Non-pigmented ciliary epithelial cell (primary cell): ENCODE measurements at places on chromosomes 12 and 14.

- no peak for DNase-seq
Measured at GRCh38 chr12:74415633-74416032, 122.0 kb upstream of the ATXN7L3B start.

GRCh38 chr14:101727611-101728366 lies 33.7 kb upstream of the PPP2R5C start:
- DNase-seq, result no peak

GRCh38 chr14:71739273-71739990 lies 192.8 kb upstream of the RGS6 start:
- DNase-seq, result no peak

DNA sequence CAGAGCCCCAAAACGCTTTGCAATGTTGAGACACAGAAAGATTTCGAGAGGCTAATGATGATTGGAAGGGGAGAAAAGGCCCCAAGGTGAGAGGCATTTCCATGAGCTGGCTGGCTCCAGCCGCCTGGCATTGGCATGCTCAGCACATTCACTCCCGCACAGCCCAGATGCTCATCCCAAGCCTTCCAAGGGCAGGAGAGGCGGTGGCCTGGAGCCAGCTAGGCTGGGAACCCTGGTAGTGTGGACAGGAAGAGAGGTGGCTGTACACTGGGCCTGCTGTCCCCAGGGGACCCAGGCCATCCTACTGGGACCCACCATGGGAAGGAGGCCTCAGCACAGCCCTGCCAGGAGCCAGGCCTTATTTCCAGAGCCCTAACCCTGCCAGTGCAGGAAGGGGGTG lies 72.2 kb downstream of the SPTB start:
- no peak for DNase-seq

- peak; percentile 71 for DNase-seq
Measured at GRCh38 chr12:29743801-29744200, 39.9 kb downstream of the TMTC1 start.

- no peak for DNase-seq
Measured at GRCh38 chr12:112979041-112979680, 842 bp downstream of the OAS2 start.

- DNase-seq, result no peak
Measured at GRCh38 chr12:108231109-108231905, 102.2 kb downstream of the WSCD2 start.

GRCh38 chr12:98696036-98696646 lies 51.1 kb downstream of the APAF1 start:
- no peak for DNase-seq

- no peak for DNase-seq
Measured at GRCh38 chr12:57579677-57580465, 11.1 kb upstream of the PIP4K2C start.

- DNase-seq, result no peak
Measured at GRCh38 chr14:23694085-23694948, 58.2 kb downstream of the DHRS2 start.

DNA sequence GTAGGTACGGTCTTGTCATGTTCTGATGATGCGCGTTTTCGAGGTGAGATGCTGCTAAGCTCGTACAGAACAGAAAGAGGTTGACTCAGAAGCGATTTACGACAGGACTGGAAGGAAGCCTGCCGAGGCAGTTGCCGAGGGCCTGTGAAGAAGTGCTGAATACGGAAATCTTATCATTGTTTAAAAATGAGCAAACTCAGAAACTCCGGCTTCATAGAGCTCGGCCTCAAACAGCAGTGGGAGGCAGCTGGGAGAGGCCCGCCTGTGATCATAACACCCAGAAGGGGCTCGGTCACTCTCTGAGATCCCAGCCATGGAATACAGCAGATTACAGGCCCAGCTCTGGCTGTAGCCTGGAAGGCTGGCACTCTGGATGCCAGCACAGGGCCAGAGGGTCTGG lies 87.4 kb downstream of the CPSF2 start:
- no peak for DNase-seq

GRCh38 chr14:25049568-25050268 lies at the start of gene STXBP6:
TSS of gene STXBP6 (minus strand) at chr14:25050147. CDS start at chr14:24974818, 75,329 bp downstream.
- DNase-seq, result no peak

GRCh38 chr14:34201909-34202637 lies 251.2 kb upstream of the EGLN3 start:
- no peak for DNase-seq

DNA sequence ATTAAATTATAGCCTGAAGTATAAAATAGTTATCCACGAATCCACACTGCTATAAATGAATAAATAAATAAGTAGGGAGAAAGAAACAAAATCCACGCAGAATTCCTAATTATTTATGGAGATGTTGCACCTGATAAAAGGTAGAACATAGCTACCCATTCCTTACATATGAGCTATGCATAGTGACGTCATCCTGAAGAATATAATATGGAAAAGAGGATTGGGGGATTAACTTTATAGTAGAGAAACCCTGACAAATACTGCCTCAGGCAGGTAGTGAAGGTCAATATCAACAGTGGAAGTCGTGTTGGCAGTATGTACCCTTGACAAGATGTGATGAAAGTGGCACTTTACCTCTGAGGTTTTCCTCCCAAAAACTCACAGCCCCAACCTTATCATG lies 82.5 kb downstream of the PLCZ1 start:
- no peak for DNase-seq

DNA sequence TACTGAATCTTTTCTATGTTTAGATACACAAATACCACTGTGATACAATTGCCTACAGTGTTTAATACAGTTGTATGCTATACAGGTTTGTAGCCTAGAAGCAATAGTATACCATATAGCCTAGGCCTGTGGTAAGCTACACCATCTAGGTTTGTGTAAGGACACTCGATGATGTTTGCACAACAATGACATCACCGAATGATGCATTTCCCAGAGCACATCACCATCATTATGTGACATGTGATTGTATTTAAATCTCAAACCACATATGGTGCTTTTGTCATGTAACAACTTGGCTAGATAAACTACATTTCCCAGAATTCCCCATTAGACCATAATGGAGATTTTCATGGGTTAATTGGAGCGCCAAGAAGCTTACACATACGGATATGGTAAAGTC lies 128.4 kb upstream of the CPNE8 start:
- no peak for DNase-seq

DNA sequence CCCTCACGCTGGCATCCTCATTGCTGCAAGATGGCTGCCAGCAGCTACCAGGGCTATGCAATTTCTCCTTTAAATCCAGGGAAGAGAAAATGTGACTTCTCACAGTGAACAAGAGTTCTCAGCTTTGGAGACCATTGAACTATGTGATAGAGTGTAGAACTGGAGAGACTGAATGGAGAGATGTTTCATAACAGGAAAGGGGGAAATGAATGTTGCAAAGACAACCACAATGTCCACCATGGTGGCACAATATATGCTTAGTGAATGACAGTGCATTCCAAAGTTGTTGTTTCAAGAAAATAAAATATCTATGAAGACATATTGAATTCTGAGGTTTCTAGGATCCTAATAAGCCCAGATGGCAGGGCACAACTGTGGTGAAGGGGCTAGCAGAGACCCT lies 13.2 kb upstream of the COCH start:
- no peak for DNase-seq

DNA sequence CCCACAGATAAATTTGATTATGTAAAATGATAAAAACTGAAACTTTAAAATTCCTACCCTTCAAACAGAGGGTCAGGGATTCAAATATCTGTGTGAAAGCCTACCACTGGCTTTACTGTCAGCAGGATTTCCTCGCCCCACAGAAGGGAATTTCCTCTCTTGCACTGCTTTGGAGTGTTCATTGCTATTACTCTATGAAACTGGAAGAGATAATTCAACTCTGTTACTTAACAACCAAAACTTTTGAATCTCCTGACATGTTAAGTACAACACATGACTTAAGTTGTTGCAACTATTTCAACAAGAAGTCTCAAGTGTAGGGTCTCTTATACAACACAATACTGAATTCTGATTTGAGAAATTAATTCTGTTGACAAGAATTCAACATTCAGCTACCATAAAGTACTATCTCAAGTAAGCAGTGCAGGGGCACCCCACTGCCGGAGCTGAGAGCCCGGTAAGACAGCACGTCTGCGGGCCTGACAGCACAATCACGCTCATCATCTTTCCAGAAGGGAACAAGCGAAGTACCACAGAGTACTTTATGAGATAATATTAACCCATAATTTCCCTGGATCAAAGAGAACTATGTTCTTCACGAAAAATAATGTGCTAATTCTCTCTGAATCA lies 22.9 kb downstream of the DICER1 start:
- DNase-seq, result no peak

DNA sequence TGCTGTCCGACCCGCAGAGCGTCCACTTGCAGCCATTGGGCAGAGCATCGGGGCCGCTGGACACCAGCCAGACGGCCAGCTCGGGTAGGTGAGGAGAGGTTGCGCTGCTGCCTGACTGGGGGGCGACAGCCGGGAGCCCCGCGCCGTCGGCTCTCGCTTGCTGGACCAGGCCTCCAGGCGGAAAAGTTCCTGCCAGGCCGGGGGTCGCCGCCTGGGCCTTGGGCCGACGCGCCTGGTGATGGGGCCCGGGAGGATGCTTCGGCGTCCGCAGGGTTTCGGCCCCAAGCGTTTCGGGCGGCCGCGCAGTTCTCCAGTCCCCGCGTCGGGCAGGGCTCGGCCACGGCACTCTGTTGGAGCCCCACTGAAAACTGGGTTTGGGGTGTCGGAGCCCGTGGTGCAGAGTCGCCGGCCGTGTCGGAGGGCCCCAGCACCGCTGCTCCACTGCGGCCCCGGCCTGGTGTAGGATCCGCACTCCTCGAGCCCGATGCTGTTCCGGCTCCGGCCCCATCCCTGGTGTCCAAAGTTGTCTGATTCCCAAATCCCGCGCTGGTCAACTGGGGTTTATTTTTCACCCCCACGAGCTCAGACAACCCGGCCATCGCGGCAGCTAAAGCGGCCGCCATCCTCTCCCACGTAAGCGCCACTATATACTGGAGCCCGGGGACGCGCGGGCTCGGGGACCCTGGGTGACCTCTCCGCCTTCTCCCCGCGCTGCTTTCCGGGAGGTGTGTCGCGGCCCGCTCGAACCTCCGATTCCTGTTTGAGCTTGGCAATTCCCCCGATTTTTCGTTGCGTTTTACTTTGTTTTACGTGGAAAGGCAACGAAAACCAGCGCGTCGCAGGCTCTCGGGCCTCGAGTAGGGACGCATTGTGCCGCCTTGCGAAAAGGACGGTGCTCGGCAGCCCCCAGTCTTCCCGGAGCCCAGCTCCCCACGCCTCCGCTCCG lies 872 bp downstream of the VSX2 start:
- no peak for DNase-seq

- no peak for DNase-seq
Measured at GRCh38 chr12:107903341-107904061, 129.0 kb downstream of the ASCL4 start.

GRCh38 chr12:46462641-46463355 lies 90.2 kb upstream of the SLC38A2 start:
- no peak for DNase-seq

- no peak for DNase-seq
Measured at GRCh38 chr12:63224396-63224795, 73.4 kb upstream of the AVPR1A start.

- DNase-seq, result no peak
Measured at GRCh38 chr12:29547151-29547632, 49.7 kb upstream of the OVCH1 start.

DNA sequence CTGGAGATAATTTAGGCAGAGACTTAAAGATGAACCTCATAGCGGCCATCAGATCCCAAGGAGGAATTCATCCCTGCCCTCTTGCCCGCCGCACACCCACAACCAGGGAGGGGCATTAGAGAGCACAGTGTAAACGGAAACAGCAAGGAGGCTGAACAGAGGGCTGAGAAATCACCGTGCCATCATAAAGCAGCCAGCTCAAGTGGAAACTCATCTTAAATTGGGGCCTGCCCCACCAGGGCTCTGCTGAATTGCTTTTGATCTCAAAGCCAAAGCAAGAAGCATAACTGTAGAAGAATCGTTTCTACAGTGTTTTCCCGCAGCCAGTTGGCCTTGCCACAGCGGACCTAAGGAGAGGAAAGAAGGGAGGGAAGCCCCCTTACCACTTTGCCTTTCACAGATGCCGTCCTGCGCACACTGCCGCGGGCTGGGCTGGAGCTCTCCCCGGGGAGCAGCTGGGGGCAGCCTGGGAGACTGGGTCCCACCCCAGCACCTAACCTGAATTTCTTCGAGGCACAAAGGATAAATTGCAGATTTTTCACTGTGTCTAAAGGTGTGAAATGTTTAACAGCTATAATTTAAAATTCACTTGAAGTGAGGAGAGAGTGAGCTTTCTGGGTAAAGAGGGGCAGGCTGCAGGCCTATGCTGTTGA lies 51.8 kb upstream of the MMP17 start:
- DNase-seq, result no peak

GRCh38 chr14:36068777-36069534 lies 107.6 kb downstream of the PTCSC3 start:
- peak; percentile 31 for DNase-seq

GRCh38 chr12:2503762-2504161 lies 291.0 kb upstream of the FKBP4 start:
- DNase-seq, result no peak

DNA sequence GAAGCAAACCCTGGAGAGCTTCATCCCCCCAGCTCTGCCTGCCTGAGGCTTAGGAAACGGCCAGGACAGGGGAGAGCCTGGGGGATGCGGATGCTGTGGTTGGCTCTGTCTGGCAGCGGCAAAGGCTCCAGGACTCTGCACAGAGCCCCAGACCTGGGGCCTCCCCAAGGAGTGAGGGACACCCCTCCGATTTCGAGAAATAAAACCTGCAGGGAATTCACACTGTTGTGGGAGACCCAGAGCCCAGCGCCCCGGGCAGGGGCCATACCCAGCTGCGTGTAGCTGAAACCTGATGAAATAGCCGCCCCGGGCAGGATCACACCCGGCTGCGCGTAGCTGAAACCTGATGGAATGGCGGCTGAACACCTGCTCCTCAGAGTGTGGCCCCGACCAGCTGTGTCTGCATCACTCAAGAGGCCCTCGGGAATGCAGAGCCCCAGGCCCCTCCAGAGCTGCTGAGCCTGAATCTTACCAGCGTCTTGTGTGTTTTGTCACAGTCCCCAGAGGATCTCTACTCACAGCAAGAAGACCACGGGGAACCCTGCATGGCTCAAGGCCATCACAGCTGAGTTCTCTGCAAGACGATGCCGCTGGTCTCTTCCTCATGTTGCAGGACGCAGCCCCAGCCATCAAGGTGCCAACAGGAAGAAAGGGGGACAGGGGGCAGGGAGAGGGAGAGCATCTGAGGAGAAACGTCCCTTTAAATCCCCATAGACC lies 46.5 kb upstream of the GALNT9 start:
- no peak for DNase-seq

DNA sequence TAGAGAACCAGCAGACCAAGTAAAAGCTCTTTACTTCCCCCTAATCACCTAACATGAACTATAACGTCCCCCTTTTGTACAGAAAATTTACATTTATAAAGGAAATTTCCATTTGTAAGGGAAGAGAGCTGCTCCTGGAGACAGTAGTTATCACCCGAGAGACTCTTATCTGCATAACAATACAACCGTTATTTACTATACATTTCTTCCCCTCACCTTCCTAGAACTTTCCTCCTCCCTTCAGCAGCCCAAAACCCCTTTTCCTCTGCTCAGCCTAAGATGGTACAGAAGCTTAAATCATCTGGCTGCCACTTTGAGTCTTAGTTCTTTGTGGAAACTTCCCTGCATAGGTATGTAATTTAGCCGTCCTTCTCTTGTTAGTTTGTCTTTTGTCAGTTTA lies 40.4 kb upstream of the ETV6 start:
- DNase-seq, result no peak
